ENCODE measurements at places on chromosomes 7 and 10. TPM values are rescaled to one million over a fixed set of nuclear protein-coding genes. Genes with fewer than 3 reads are reported as not detected.

ZNF853 gene
- polyA plus RNA-seq, result 0.03 TPM

SOSTDC1 gene
- 0.31 TPM for polyA plus RNA-seq

LIPF gene
- polyA plus RNA-seq, result not detected

GRCh38 chr10:127635882-127636281 is 86.8 kb downstream of the NPS start:
- H3K4me1 ChIP-seq, result no peaks in the 10 kb centered on the region
- no peak overlapping the region for H3K4me3 ChIP-seq
- DNase-seq, result no peak
- no peak overlapping the region for H3K27ac ChIP-seq
- no peaks in the 10 kb centered on the region for H3K27me3 ChIP-seq
- no peaks in the 10 kb centered on the region for H3K36me3 ChIP-seq

LIPM gene
- 0.44 TPM for polyA plus RNA-seq

- peaks cover 90% of the 10 kb centered on the region for H3K27me3 ChIP-seq
- H3K4me3 ChIP-seq, result no peak overlapping the region
- DNase-seq, result no peak
- H3K4me1 ChIP-seq, result no peaks in the 10 kb centered on the region
Measured at GRCh38 chr7:1240517-1241257, 8.0 kb downstream of the UNCX start.

- no peak overlapping the region for H3K27ac ChIP-seq
- H3K4me1 ChIP-seq, result peaks cover 3% of the 10 kb centered on the region
- peaks cover 10% of the 10 kb centered on the region for H3K36me3 ChIP-seq
- H3K4me3 ChIP-seq, result no peak overlapping the region
Measured at GRCh38 chr10:49508249-49508648, 30.7 kb downstream of the ERCC6 start.

ZPBP gene
- polyA plus RNA-seq, result not detected

GRCh38 chr10:3127921-3128320 is 44.7 kb downstream of the PITRM1 start:
- no peak overlapping the region for H3K27ac ChIP-seq
- peaks cover 30% of the 10 kb centered on the region for H3K36me3 ChIP-seq
- H3K4me3 ChIP-seq, result no peak overlapping the region
- H3K27me3 ChIP-seq, result no peaks in the 10 kb centered on the region
- no peak for DNase-seq

DNA sequence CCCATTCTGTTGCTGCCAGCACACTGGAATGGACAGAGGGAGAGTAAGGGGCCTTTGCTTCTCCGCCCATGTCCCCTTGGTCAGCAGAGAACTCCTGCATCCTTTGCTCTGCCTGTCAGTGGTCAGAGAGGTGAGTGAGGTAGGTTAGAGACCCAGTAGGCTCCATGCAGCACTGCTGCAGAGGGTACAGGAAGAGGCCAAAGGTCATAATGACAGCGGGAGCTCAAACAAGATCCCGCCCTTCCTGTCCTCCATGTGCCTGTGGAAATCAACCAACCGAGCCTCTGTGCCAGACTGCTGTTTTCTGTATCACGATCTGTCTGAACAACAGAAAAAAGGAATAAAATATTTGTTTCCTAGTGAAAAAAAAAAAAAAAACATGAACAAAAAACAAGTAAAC is 81.4 kb downstream of the ZNF33B start:
- no peak for DNase-seq
- H3K27ac ChIP-seq, result no peak overlapping the region
- H3K27me3 ChIP-seq, result no peaks in the 10 kb centered on the region
- no peak overlapping the region for H3K4me3 ChIP-seq

FAM221A gene
- 0.71 TPM for polyA plus RNA-seq

OR13A1 gene
- not detected for polyA plus RNA-seq

POLR2J2 gene
- polyA plus RNA-seq, result 2.8 TPM

GRCh38 chr10:4649886-4650508 is 176.0 kb upstream of the AKR1E2 start:
- no peak overlapping the region for H3K27ac ChIP-seq
- DNase-seq, result no peak
- H3K27me3 ChIP-seq, result no peaks in the 10 kb centered on the region
- H3K4me3 ChIP-seq, result no peak overlapping the region
- H3K36me3 ChIP-seq, result peaks cover 3% of the 10 kb centered on the region

SPDYE5 gene
- polyA plus RNA-seq, result 0.04 TPM

DNA sequence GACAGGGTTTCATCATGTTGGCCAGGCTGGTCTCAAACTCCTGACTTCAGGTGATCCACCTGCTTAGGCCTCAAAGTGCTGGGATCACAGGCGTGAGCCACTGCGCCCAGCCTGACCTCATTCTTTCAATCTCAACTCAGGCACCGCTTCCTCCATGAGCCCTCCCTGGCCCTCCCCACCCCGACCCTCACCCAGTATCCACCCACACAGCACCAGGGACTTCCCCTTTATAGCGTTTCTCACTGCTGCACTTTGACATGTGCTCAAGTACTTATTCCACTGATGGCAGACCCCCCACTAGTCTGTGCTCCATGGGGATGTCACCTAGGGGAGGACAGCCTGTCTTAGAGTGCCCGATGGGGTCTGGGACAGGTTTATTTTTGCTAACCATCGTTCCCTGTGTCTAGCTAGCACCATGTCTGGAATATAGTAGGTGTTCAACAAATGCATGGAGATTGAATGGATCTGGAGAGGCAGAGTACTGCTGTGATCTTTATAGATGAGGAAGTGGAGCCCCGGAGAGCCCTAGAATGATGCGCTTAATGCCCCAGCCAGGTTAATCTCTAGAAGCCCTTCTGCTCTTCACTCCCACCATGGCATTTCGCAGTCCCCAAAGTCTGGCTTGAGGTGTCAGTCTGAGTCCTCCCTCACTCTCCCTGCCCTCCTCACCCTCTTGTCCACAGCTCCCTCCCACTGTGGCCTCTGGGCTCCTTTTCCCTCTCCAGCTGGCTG is 258.8 kb downstream of the RPS24 start:
- peaks cover 4% of the 10 kb centered on the region for H3K27me3 ChIP-seq
- H3K27ac ChIP-seq, result no peak overlapping the region
- DNase-seq, result no peak
- no peak overlapping the region for H3K4me3 ChIP-seq

ZNF503 gene
- 3.1 TPM for polyA plus RNA-seq

DNA sequence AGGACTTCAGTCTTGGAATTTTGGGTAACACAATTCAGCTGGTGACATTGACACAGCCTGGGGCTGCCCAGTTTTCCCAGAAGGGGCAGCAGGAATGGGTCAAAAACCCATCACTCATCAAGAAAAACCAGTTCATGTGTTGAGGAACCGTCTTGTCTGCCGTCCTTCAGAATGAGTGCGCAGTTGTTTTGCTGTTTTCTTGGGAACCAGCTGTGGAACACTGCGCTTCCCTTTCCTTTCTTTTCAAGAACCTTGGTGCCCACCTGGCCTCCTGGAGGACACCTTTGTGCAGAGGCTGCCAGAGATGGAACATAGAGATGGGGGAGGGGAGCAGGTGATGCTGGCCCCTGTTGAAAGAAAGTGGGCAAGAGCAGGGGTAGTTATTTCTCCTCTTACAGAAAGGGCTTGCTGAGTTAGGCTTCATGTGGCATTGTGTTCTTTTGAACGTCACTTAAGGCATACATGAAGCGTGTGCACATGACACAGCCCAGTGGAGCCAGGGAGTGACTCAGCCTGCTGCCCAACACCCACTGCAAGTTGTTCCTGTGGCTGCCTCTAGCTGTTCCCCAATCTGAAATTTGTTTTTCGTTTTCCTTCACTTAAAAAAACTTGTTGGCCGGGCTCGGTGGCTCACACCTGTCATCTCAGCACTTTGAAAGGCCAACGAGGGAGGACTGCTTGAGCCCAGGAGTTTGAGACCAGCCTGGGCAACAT is 87.4 kb upstream of the TNS3 start:
- H3K4me1 ChIP-seq, result peaks cover 15% of the 10 kb centered on the region
- DNase-seq, result peak; percentile 28
- H3K36me3 ChIP-seq, result no peaks in the 10 kb centered on the region
- no peak overlapping the region for H3K4me3 ChIP-seq
- peak overlapping the region; percentile 57 for H3K27ac ChIP-seq

STRIP2 gene
- 18.6 TPM for polyA plus RNA-seq

GRCh38 chr7:158649279-158649678 is 55.3 kb downstream of the NCAPG2 start:
- H3K4me1 ChIP-seq, result peaks cover 6% of the 10 kb centered on the region
- H3K27ac ChIP-seq, result peak overlapping the region; percentile 59
- H3K36me3 ChIP-seq, result no peaks in the 10 kb centered on the region
- DNase-seq, result peak; percentile 19

ZNRF2 gene
- 7.0 TPM for polyA plus RNA-seq

DNA sequence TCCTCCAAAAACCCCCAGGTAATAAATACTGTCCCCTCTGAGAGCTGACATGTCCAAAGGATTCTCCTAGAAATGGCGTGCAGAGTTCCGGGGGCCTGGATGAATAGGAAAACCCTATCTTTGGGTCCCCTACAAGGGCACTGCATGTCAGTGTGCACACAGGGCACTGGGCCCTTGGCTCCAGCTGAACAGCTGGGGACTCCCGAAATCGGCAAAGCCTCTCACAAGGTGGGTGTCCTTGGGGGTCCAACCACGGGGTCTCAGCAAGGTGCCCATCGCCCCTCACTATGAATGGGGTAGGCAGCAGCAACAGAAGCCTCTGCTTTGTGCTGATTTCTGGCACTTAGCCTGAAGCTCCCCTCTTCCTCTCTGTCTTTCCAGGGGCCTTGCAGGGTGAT is 46.1 kb downstream of the SLIT1 start:
- no peaks in the 10 kb centered on the region for H3K36me3 ChIP-seq
- H3K27me3 ChIP-seq, result peaks cover 29% of the 10 kb centered on the region
- no peaks in the 10 kb centered on the region for H3K4me1 ChIP-seq
- H3K4me3 ChIP-seq, result no peak overlapping the region
- no peak overlapping the region for H3K27ac ChIP-seq

ZNF777 gene
- 5.6 TPM for polyA plus RNA-seq

ZNF92 gene
- 2.0 TPM for polyA plus RNA-seq

GRCh38 chr10:120883071-120883470 is 31.9 kb downstream of the WDR11 start:
- H3K36me3 ChIP-seq, result peaks cover 10% of the 10 kb centered on the region
- H3K27ac ChIP-seq, result no peak overlapping the region
- no peak for DNase-seq
- H3K4me3 ChIP-seq, result no peak overlapping the region
- no peaks in the 10 kb centered on the region for H3K27me3 ChIP-seq
- H3K4me1 ChIP-seq, result no peaks in the 10 kb centered on the region

HMX3 gene
- not detected for polyA plus RNA-seq

DNA sequence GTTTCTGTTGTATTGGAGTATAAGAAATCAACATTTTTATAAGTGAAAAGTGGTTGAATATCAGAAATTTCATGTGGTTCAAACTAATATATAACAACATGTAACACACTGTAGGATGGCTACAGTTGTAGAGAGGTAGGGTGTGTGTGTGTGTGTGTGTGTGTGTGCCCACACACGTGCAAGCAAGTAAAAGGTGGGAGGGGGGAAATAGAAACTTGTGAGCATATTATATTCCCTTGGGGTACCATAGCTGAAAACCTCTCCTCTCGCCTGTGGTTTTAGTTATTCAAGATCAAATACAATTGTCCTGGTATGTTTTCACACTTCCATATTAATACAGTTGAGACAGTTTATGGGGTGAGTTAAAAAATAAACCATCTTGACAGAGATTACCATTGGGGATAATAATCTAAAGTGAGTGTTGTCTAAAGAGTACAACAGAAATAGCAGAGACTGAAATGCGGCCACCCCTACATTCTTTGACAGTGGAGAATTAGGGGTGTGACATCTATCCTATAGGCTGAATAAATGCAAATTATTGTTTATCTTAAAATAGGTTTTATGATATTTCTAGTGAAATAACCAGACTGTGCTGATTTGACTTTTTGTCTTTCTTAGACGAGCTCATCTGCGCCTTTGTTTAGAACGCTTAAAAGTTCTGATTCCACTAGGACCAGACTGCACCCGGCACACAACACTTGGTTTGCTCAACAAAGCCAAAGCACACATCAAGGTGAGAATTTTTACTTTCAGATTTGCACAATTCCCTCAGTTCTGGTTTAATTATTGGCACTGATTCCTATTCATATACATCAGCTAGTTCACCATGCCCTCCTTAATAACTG is 25.9 kb downstream of the SMNDC1 start:
- no peak overlapping the region for H3K4me3 ChIP-seq
- no peaks in the 10 kb centered on the region for H3K36me3 ChIP-seq
- H3K27me3 ChIP-seq, result no peaks in the 10 kb centered on the region
- H3K4me1 ChIP-seq, result no peaks in the 10 kb centered on the region
- no peak overlapping the region for H3K27ac ChIP-seq

STARD3NL gene
- polyA plus RNA-seq, result 32.8 TPM

GRCh38 chr10:90819911-90820310 is 37.9 kb downstream of the HTR7 start:
- H3K4me1 ChIP-seq, result peaks cover 44% of the 10 kb centered on the region
- H3K27me3 ChIP-seq, result no peaks in the 10 kb centered on the region
- H3K36me3 ChIP-seq, result no peaks in the 10 kb centered on the region

DNA sequence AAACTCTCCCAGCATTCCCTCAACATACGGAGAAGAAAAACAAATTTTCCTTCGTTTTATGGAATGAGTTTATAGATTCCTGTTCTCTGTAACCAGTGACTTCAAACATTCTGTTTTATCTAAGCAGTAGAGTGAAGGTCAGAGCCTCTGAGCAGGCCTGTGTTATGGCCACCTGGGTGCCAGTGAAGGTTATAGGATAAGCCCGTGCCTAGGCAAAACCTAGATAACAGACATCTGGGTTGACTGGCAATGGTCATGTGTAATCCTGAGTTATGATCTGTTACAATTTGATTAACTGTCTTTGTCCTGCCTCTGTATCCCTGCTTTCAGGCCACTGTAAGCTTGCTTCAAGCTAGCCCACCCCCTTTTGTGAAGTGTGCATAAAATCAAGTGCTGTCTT is 8.3 kb downstream of the LSM5 start:
- no peak overlapping the region for H3K27ac ChIP-seq
- no peak overlapping the region for H3K4me3 ChIP-seq
- peaks cover 13% of the 10 kb centered on the region for H3K4me1 ChIP-seq
- no peak for DNase-seq
- H3K27me3 ChIP-seq, result no peaks in the 10 kb centered on the region
- no peaks in the 10 kb centered on the region for H3K36me3 ChIP-seq
